ENCODE measurements at places on chromosomes 11 and 22. TPM values are rescaled to one million over a fixed set of nuclear protein-coding genes. Genes with fewer than 3 reads are reported as not detected.

ENTHD1 gene
- total RNA-seq = not detected

DNA sequence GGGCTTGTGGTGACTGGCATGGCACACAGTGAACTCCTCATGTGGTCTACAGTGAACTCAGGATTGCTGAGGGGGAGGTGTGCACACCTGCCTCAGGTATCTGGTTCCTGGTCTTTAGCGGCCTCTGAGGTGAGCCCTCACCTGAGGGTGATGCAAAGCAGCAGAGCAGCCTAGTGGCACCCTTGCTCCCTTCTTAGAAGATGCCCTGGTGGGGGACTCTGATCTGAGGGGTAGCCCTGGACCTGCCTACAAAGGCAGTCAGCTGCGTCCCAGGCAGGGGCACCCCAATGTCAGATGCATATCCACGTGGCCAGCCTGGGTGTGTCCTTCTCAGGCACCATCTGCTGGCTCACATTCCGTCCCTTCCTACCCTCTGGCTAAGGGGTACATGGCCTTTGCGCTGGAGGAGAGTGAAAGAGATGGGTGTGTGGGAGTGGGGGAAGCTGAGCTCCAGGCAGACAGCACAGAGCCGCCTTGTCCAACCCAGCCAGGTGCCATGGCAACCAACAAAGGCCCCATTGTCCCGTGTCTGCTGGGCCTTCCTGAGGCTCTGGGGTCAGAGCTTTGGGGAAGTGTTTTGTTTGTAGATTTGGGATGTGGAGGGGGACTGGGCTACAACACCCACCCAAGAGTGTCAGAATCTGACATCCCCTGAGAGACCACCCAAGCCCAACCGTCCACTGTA is 5.8 kb downstream of the PLEKHB1 start:
- no peak overlapping the region for H3K4me3 ChIP-seq
- no peaks in the 10 kb centered on the region for H3K36me3 ChIP-seq
- H3K27ac ChIP-seq = no peak overlapping the region
- DNase-seq = peak; percentile 36
- peaks cover 18% of the 10 kb centered on the region for H3K4me1 ChIP-seq

DNA sequence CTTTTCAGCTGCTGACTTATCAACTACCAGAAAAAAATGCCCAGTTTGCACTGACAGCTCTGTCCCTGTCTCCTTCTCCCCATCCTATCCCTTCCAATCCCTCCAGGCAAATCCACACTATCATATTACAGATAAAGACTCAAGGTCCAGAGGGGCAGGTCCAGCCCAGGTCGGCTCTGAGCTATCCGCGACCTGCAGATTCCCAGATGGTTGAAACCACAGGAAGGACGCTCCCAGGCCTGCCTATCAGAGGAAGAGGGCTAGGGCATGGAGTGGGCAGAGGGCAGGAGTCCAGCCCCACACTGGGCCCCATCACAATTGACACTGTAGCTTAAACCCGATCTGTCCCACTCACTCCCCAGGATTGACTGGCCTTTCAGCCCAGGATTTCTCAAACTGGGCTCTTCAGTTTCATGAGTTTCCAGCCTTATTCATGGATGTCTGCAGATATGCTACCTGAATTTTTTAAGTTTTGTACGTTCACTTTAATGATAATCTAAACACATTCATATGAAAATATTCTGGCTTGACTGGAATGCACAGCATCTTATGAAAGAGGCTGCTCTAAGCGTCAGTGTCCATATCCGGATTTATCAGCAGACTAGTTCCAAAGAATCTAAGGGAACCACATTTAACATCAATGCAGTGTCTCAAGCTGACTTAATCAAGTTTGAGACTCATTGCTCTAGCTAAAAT is 16.4 kb upstream of the FCHSD2 start:
- peak overlapping the region; percentile 89 for H3K27ac ChIP-seq
- H3K4me1 ChIP-seq = peaks cover 31% of the 10 kb centered on the region
- no peaks in the 10 kb centered on the region for H3K27me3 ChIP-seq
- H3K36me3 ChIP-seq = no peaks in the 10 kb centered on the region
- no peak overlapping the region for H3K4me3 ChIP-seq
- no peak for DNase-seq

GRCh38 chr11:17716807-17717206 is 2.6 kb upstream of the MYOD1 start:
- H3K4me1 ChIP-seq = peaks cover 38% of the 10 kb centered on the region
- no peak overlapping the region for H3K27ac ChIP-seq
- no peak overlapping the region for H3K4me3 ChIP-seq
- no peak for DNase-seq
- no peaks in the 10 kb centered on the region for H3K36me3 ChIP-seq
- peaks cover 70% of the 10 kb centered on the region for H3K27me3 ChIP-seq

RIMBP3C gene
- total RNA-seq = 0.16 TPM
